ENCODE measurements at places on chromosomes 7 and 10. TPM values are rescaled to one million over a fixed set of nuclear protein-coding genes. Genes with fewer than 3 reads are reported as not detected.

The ZNF107 gene
- 2.3 TPM for total RNA-seq

The PIK3CG gene
- not detected for total RNA-seq

The BLVRA gene
- total RNA-seq = 78.9 TPM

The PNLIPRP3 gene
- total RNA-seq = not detected

The ELMO1 gene
- total RNA-seq = 2.1 TPM

The RTKN2 gene
- 0.91 TPM for total RNA-seq

The NFKB2 gene
- 57.0 TPM for total RNA-seq

The PNLIP gene
- total RNA-seq = not detected

The GIMAP4 gene
- not detected for total RNA-seq

The MRLN gene
- not detected for total RNA-seq

The ADRA2A gene
- 0.14 TPM for total RNA-seq

The PCDH15 gene
- not detected for total RNA-seq

The GPR22 gene
- not detected for total RNA-seq

The SORBS1 gene
- 0.74 TPM for total RNA-seq

The SLC39A12 gene
- total RNA-seq = not detected

The MOGAT3 gene
- total RNA-seq = not detected

The GLI3 gene
- total RNA-seq = 0.08 TPM

The CHST15 gene
- 8.6 TPM for total RNA-seq

The KLF14 gene
- total RNA-seq = not detected

The GAD2 gene
- total RNA-seq = not detected

The ETV1 gene
- 2.3 TPM for total RNA-seq

The UNC5B gene
- total RNA-seq = 1.8 TPM

The MYL7 gene
- not detected for total RNA-seq

The LRRD1 gene
- not detected for total RNA-seq

The SHH gene
- total RNA-seq = 0.48 TPM

The ICA1 gene
- total RNA-seq = 0.86 TPM

The SEMA3C gene
- 71.7 TPM for total RNA-seq

The PRKRIP1 gene
- total RNA-seq = 23.0 TPM

The LRIT1 gene
- total RNA-seq = not detected

The EPHA1 gene
- total RNA-seq = 0.29 TPM

The ASAH2B gene
- 4.6 TPM for total RNA-seq

The EMX2 gene
- total RNA-seq = not detected

The PDE6C gene
- not detected for total RNA-seq

The SPDYE2B gene
- not detected for total RNA-seq

The ANKRD30A gene
- total RNA-seq = 0.31 TPM

The POLD2 gene
- total RNA-seq = 166 TPM

The IFIT1 gene
- 4.6 TPM for total RNA-seq

The HABP2 gene
- 0.07 TPM for total RNA-seq

The HOXA11 gene
- 0.70 TPM for total RNA-seq

The CYP3A4 gene
- total RNA-seq = not detected

The CUBN gene
- total RNA-seq = not detected

The NPFFR1 gene
- total RNA-seq = not detected

The ARHGAP22 gene
- 4.7 TPM for total RNA-seq

The AKR1C2 gene
- 3,918 TPM for total RNA-seq
